Activated T-helper 1 cell treated with anti-CD3 and anti-CD28 coated beads, Interleukin-12 subunit alpha, Interleukin-12 subunit beta, Interleukin-2, Interleukin-4 antibody, amounts not matched to agents 30 ng/mL and 10 ng/mL and 1 ng/mL, durations not matched to agents 14 hours and 24 hours and 36 hours (primary cell): ENCODE measurements at places on chromosomes 7 and 10. TPM values are rescaled to one million over a fixed set of nuclear protein-coding genes. Genes with fewer than 3 reads are reported as not detected.

GRCh38 chr10:110756876-110757275 is 112.7 kb downstream of the RBM20 start:
- H3K36me3 ChIP-seq, result no peaks in the 10 kb centered on the region
- peaks cover 23% of the 10 kb centered on the region for H3K4me1 ChIP-seq
- DNase-seq, result no peak
- H3K4me3 ChIP-seq, result no peak overlapping the region
- H3K27me3 ChIP-seq, result peaks cover 7% of the 10 kb centered on the region
- no peak overlapping the region for H3K27ac ChIP-seq

The XRCC2 gene
- total RNA-seq, result 24.0 and 24.5 TPM in 2 replicates

The CTTNBP2 gene
- not detected in 2 replicates for total RNA-seq

The CPN1 gene
- not detected in 2 replicates for total RNA-seq

GRCh38 chr7:74412056-74412455 is 41.6 kb upstream of the GTF2IRD1 start:
- no peaks in the 10 kb centered on the region for H3K36me3 ChIP-seq
- H3K4me3 ChIP-seq, result no peak overlapping the region
- H3K4me1 ChIP-seq, result no peaks in the 10 kb centered on the region
- no peak for DNase-seq
- H3K27ac ChIP-seq, result no peak overlapping the region

GRCh38 chr7:30212701-30213111 is 71.7 kb upstream of the ZNRF2 start:
- DNase-seq, result no peak
- H3K4me3 ChIP-seq, result no peak overlapping the region
- no peaks in the 10 kb centered on the region for H3K4me1 ChIP-seq
- no peaks in the 10 kb centered on the region for H3K36me3 ChIP-seq
- H3K27ac ChIP-seq, result no peak overlapping the region

The NPY4R2 gene
- total RNA-seq, result not detected in 2 replicates
